ENCODE measurements at places on chromosomes 11 and 22. TPM values are rescaled to one million over a fixed set of nuclear protein-coding genes. Genes with fewer than 3 reads are reported as not detected.

SH3BP1 gene
- total RNA-seq, result 2.8 TPM

IGSF9B gene
- 1.9 TPM for total RNA-seq

P2RY2 gene
- 13.1 TPM for total RNA-seq

GRAP2 gene
- total RNA-seq, result not detected

MUC6 gene
- total RNA-seq, result not detected

C11orf42 gene
- total RNA-seq, result not detected

HBG2 gene
- not detected for total RNA-seq

KCNJ1 gene
- total RNA-seq, result not detected

Measured in A549 treated with GW870086 at 1 μM for 4 hours (cell line).